ENCODE measurements at places on chromosomes 4 and X.

GRCh38 chr4:52752936-52753335 lies 1.7 kb upstream of the ERVMER34-1 start:
- DNase-seq, result no peak

DNA sequence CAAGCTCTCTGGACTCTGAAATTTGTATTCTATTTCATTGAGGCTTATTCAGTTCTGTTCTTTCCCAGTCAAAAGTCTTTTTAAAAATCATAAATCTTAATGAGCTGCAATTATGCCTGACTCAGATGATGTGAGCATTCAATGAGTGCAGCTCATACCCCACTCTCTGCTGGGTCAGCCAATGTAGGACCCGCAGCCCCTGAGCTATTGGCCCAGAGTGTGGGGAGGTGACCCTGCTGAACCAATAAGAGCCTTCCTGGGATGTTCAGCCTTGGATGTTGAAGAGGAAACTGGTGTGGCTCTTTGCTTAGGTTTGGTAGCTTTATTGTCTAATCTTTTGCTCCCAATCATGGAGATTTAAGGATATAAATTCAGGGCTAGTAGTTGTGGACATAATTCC lies 12.1 kb upstream of the TCEAL4 start:
- DNase-seq, result no peak

- DNase-seq, result no peak
Measured at GRCh38 chr4:190014771-190015537, 12.1 kb downstream of the FRG2 start.

DNA sequence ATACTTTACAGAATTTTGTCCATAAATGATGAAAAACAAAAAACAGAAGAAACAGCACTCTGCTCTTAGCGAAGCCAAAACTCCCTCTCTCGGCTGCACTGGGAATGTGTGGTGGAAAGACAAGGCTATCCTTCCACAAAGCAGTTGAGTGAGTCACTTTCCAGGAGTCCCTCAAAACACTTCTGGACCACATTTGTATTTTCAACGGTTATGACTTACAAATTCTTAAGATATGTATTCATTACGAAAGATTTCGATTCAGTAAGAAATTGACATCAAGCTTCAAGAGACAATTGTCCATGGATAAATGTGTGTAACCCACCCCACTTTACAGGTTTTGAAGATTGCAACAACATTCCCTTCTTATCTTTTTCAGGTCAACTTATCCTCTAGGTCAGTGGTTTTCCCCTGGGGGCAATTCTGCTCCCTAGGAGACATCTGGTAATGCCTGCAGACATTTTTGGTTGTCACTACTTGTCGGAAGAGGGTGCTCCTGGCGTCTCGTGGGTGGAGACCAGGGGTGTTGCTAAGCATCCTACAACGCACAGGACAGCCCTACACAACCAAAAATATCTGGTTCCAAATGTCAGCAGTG lies 66.7 kb upstream of the MTNR1A start:
- no peak for DNase-seq

- no peak for DNase-seq
Measured at GRCh38 chrX:70030301-70030767, 19.4 kb downstream of the AWAT2 start.

DNA sequence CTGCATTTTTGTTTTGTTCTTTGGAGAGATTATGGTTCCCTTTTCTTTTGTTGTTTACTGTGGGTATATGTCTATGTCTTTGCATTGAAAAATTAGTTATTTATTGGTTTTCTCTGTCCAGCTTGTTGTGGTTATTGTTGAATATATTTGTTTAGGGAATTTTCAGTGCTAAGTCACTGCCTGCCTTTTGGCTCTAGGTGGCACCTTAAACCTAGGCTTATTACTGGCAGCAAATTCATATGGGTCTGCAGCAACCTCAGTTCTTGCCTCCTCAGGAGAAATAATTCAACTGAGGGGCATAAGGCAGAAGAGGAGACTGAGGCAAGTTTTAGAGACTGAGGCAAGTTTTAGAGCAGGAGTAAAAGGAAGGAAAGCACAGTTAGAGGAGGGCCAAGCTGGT lies 1157.3 kb upstream of the AGA start:
- no peak for DNase-seq

DNA sequence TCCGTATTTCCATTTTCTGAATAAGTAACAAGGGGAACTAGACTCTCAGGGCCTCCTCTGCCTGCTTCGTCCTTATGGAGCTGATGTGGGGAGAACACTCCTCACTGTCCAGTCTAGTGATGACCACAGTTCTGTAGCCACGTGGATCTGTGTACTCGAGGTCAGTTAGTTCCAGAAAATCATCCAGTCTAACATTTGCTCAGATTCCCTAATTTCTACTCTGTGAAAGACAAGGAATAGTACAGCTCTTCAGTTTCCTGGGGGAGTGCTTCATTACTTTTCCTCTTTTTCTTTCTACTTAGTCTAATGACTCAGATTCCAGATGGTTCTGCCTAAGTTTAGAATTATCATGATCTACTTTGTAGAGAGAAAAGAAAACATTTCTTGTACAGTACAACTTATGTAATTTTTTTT lies 82.6 kb downstream of the SORBS2 start:
- no peak for DNase-seq

DNA sequence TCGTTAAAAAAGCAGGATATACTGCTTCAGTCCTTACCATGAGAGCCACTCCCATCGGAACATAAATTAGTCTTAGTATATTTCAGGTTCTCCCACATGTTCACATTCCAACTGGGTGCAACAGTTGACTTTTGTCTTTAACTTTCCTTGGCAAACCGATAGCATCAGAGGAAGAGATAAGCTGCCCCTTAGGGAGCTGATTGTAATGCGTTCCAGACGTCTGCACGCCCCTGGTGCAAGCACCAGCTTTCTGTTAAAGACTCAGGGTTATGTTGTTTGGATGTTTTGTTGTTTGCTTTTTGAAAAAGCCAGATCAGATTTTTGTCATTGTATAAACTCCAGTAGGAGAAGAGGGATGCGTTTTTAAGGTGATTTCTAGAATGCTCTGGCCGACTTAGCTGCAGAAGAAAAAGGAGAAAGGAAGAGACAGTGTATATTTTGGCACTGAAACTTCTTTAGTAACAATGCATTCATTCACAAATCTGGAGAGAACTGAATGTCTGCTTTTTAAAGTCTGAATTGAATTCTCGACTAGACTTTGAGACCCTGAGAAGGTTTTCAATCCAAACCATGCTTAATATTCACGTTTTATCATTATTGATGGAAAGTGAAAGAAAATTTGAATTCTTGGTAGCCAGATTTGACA lies 160.9 kb downstream of the CBR4 start:
- no peak for DNase-seq
